Activated CD4-positive, alpha-beta T cell treated with anti-CD3 and anti-CD28 coated beads for 4 hours (primary cell): ENCODE measurements at places on chromosomes 1 and 21.

GRCh38 chr1:4743978-4744750 lies 89.8 kb downstream of the AJAP1 start:
- no peak for DNase-seq

GRCh38 chr1:218616681-218617080 lies 271.5 kb downstream of the TGFB2 start:
- no peak for DNase-seq

DNA sequence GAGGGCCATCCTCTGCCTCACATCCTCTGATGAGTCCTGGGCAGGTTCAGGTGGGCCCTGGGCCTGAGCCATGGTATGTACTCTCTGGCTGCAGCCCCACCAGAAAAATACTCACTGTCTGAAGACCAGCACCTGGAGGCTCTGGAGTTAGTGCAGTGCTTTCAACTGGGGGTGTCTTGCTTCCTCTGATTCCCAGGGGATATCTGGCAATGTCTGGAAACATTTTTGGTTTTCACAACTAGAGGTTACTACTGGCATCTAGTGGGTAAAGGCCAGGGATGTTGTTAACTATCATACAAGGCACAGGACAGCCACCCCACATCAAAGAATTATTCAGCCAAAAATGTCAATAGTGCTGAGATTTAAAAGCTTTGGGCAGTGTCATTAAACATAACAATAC lies 152.7 kb downstream of the HIVEP3 start:
- DNase-seq, result no peak

GRCh38 chr1:59971464-59971911 lies 44.9 kb upstream of the CYP2J2 start:
- peak; percentile 14 for DNase-seq

DNA sequence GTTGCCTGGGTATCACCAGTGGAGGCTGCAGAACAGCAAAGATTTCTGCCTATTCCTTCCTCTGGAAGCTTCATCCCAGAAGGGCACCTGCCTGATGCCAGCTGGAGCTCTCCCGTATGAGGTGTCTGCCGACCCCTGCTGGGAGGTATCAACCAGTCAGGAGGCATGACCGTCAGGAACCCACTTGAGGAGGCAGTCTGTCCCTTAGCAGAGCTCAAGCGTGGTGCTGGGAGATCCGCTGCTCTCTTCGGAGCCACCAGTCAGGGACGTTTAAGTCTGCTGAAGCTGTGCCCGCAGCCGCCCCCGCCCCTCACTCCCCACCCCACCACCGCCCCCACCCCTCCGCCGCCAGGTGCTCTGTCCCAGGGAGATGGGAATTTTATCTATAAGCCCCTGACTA lies 23.1 kb upstream of the HFM1 start:
- DNase-seq, result no peak
